ENCODE measurements at places on chromosomes 3 and 15.

- DNase-seq: no peak
Measured at GRCh38 chr3:185631508-185632206, 45.6 kb downstream of the SENP2 start.

DNA sequence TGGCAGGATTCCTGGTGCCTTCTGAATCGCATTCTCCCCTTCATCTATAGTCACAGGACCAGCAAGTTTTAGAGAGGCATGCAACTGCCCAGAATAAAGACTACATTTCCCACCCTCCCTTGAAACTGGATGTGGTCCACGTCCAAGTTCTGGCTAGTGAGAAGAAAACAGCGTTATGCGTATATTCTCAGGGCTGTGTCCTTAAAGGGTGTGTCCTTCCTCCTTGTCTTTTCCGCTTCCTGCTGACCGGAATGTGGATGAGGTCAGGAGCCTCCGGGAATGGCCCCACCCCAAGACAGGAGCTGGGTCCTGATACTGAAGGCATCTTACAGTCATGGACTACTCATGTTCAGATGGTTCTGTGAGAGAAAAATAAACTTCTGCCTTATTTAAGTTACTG, 20.2 kb downstream of the CHST2 start:
- DNase-seq: no peak

GRCh38 chr3:52222319-52223221, 2.9 kb downstream of the TLR9 start:
- DNase-seq: no peak

DNA sequence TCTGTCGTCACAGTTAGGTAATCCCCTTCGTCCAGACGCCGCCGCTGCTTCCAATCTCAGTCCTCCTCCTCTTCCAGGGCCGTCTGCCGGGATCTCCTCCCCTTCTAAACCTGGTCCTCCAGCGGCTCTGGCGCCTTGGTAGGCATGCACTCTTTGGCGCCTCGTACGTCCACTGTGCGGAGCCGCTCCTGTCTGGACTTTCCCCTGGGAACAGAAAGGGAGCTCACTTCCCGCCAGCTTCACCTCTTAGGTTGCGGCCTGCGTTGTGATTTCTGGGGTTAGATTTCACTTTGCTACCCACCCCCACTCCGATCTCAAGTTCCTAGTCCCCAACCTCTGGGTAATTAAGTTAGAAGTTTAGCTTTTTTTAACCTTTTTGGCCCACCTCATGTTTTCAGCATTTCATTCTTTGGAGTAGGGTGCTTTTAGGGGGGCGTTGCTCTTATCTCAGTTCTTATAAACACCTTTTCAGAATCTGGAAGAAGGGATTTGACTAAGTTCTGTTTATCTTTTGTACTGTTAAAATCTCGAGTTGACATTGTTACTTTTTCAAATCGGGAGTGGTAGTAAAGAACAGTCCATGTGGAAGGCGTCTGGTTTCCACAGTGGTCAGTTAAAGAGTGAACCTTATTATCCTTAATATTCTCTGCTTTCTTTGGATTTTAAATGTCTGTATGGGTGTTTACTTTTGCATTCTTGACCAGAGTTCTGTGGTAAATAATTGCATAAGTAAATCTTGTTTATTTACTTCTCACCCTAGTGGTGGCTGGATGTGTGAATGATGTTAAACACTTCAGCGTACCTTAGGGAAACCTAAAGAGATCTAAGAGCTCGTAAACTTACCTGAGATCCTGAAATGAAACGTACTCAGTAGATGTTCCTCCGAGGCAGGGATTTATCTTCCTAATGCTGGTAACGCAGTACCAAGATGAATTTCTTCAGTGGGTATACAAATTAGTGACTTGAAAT, 611 bp downstream of the CTDSPL2 start:
- no peak for DNase-seq

DNA sequence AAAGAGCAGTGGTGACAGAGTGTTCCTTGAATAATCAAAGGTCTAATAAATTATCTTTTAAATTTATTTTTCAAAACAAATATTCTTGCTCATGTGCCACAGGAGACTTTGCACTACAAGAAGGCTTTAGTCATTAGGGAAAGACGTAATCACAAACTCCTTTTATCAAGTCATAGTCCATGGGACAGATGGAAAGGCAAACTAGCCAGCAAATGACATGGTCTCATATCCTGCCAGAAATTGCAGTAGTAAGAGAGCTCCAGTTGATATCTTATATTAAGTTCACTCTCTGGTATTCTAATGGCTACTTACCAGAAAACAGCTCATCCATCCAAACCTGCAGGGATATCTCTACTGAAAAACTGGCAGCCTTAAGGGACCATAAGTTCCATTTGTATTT, 225.0 kb upstream of the TP63 start:
- no peak for DNase-seq

GRCh38 chr15:64193971-64194370, 31.1 kb upstream of the PPIB start:
- no peak for DNase-seq

GRCh38 chr15:78850941-78851755, 21.5 kb upstream of the MORF4L1 start:
- no peak for DNase-seq

DNA sequence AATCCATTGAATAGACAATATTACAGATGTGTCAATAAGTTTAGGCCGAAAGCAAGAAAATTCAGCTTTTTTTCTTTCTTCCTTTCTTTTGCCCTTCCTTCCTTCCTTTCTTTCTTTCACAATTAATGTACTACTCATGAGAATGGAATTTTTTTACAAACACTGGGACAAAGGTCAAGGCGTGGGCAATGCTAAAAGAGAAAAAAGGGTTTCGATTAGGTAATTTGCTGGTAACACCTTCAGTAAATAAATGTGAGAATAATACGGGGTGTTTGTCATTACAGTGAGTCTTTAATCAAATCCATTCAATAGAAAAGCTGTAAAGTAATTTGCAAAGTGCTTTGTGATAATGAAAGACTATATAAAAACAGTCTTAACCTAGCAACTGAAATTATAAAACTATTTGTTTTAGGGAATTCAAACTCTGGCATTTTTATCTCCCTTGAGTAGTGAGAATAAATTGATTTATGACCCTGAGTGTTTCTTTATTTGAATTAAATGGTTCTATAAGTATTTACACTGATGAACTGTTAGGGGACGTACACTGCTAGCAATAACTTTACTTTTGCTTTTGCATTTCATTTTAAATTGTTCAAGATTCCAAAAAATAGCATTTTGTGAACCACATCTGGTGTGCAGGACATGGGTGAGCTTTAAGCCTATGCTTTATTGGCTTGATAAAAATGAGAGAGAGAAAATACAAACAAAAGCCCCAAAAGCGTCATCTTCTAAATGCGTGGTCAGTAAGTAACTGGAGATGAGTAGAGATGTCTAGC, 104.2 kb upstream of the THRB start:
- no peak for DNase-seq

DNA sequence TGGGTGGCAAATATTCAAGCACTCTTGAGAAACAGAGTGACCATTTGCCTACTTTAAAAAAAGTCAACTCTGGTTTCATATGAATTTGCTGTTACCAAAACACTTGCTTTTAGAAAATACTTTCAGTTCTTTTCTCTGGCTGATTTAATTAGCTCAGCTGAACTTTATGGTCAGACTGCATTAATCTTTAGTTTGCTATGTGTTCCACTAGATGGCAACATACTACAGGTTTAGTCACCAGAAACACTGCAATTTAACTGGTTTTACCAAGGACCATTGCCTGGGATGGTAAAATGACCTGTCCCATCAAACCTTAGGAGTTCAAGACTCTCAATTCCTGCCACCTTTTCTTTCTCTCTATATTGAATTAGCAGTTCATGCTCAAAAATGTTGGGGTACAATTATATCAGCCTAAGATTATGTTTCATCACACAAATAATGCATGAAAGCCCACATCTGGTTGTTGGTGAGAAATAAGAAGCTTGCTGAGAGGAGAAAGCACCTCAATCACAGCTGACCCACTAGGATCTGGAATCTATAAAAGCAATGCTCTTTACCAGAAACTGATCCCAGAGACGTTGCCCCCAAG, 14.2 kb downstream of the EIF4E3 start:
- peak; percentile 17 for DNase-seq

- DNase-seq: no peak
Measured at GRCh38 chr3:195441992-195442572, 738 bp downstream of the ACAP2 start.

GRCh38 chr15:72564091-72564490, 90.0 kb downstream of the ARIH1 start:
- no peak for DNase-seq

DNA sequence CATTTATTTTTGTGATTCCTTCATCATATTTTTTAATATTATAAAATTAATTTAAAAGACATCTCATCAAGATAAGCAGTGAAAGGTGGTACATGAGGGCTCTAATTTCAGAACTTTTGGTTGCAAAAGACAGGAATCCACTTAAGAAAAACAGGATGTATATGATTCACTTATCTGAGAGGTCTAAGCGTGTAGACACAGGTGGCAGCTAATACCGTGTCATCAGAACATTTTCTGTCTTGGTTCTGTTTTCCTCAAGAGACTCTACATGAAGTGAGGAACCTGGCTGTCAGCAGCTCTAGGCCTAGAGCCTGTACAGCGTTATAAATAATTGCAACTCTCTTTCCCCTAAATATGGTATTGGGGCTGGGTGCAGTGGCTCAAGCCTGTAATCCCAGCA, 433.7 kb upstream of the NAALADL2 start:
- DNase-seq: no peak

DNA sequence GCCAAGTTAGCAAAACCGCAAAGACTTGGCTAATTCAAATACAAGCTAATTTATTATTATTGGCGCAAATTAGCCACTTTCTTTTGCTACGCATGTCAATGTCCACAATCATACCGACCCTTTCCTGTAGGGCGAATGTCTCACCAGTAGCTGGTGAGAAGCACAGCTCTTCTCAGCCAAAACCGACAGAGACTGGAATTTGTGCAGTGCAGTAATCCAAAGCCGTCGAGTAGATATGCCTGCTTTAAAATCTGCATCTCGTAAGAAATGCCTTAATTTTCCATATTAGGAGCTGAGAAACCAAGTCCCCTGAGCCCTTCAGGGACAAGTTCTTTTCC, 614 bp upstream of the MINDY2 start:
- DNase-seq: peak; percentile 11

DNA sequence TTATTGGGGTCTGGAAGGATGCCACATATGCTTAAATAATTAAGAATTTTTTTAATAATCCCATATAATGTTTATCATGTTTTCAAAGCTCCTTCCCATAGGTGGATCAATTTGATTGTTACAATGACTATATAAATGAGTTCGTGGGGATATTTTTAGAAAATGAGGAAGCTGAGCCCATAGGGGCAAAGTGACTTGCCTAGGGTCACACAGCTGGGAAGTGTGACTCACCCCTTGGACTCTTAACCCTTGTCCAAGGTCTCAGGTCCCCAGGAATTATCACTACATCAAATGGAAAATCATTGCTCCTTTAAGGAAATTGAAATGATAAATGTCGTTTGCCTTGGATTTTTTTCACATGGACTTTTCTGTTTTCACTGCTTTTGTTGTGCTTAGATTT, 161.2 kb upstream of the RGMA start:
- no peak for DNase-seq

GRCh38 chr3:138688871-138689299, 80.3 kb downstream of the FAIM start:
- no peak for DNase-seq

- no peak for DNase-seq
Measured at GRCh38 chr3:187944390-187945179, 199.3 kb upstream of the BCL6 start.

GRCh38 chr3:36257158-36257852, 123.0 kb upstream of the STAC start:
- DNase-seq: no peak

- no peak for DNase-seq
Measured at GRCh38 chr15:51782357-51782896, 31.0 kb downstream of the TMOD2 start.

GRCh38 chr15:33104212-33104611, 90.3 kb downstream of the FMN1 start:
- DNase-seq: no peak

DNA sequence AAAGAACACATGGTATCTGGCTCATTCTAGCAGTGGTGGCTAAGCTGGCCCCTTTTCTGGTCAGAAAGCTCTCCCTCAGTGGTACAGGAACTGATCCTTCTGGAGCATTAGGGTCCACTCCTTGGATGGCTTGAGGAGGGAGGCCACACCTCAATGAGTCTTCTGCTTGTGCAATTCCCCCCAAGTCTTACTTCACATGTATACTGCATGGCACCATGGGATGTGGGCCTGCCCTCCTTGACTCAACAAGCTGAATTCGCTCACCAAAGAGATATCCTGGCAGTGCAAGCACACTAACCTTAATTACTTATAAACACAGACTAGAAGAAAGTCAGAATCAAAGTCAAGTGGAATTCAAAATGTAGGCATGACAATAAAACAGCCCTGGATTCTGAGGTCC, 133.8 kb upstream of the SLC2A2 start:
- DNase-seq: no peak

DNA sequence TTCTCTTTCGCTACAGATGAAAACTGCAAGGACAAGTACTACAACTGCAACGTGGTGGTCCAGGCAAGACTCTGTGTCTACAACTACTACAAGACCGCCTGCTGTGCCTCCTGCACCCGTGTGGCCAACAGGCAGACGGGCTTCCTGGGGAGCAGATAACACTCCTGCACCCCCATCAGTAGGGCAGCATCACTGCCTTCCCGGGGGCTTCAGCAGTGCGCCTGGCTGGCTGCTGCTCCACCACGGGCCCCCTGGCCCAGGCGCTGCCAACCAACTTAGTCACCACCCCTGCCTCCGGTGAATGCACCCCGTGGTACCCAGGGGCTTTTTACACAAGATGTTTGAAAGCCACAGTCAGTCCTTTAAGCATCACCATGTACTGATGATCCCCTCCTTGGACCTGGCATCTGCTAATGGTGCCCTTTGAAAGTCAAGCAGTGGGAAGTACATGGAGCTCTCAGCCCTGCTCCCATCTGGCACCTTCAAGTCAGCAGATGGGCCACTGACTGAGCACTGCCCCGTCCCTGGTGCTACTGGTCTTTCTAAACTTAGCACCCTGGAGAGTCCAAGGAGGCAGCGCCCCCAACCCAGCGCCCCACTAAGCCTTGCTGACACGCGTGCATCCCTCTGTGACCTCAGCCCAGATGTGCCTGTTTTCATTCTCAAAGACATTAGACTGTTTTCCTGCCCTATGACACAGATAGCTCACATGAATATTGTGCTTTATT, 33.0 kb upstream of the NR2E3 start:
- DNase-seq: no peak

GRCh38 chr3:36707623-36708409, 56.5 kb downstream of the DCLK3 start:
- DNase-seq: no peak

GRCh38 chr3:1969281-1969680, 129.4 kb upstream of the CNTN4 start:
- DNase-seq: no peak

Data from GM18507 (cell line).